ENCODE measurements at places on chromosomes 3 and 15.
A peak's percentile ranks its signal among the peaks of the same experiment; 100 is the strongest.

DNA sequence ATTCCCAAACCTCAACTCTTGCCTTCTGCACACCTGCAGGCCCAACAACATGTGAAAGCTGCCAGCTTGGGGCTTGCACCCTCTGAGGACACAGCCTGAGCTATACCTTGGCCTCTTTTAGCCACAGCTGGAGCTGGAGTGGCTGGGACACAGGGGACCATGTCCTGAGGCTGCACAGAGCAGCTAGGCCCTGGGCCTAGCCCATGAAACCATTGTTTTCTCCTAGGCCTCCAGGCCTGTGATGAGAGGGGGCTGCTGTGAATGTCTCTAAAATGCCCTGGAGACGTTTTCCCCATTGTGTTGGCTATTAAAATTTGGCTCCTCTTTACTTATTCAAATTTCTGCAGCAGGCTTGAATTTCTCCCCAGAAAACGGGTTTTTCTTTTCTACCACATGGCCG lies 7.2 kb downstream of the ZKSCAN7 start:
- H3K27me3 ChIP-seq = no peaks in the 10 kb centered on the region
- no peak overlapping the region for H3K27ac ChIP-seq
- H3K4me1 ChIP-seq = no peaks in the 10 kb centered on the region
- H3K36me3 ChIP-seq = peaks cover 16% of the 10 kb centered on the region
- no peak for DNase-seq

DNA sequence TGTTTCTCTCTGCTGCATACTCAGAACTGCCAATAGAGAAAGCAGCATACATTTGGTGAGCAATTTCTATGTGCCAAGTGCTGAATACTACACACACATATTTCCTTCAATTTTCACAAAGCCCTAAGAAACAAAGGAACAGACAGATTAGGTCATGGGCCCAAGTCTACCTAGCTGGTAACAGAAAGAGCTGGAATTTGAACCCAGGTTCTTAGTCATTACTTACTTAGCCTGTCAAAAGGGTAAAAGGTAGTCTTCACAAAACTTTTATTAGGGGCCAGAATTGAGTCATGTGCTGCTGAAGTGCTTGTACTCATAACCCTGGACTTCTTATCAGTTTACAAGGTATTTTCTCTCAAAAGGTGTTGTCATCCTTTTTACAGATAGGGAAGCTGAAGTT lies 10.4 kb upstream of the ABHD17C start:
- H3K4me3 ChIP-seq = no peak overlapping the region
- no peak for DNase-seq
- H3K27ac ChIP-seq = no peak overlapping the region
- H3K27me3 ChIP-seq = peaks cover 12% of the 10 kb centered on the region
- no peaks in the 10 kb centered on the region for H3K36me3 ChIP-seq

- peak within 1 kb of the TSS; percentile 12 for H3K27ac ChIP-seq
- H3K4me1 ChIP-seq = no peaks in the 10 kb centered on the region
- peak; percentile 85 for DNase-seq
- H3K4me3 ChIP-seq = peak within 1 kb of the TSS; percentile 86
- H3K36me3 ChIP-seq = no peaks in the 10 kb centered on the region
Observed at GRCh38 chr3:183252973-183253527, at the start of gene B3GNT5. Gene B3GNT5, plus strand, starts transcription at chr3:183253253. Its CDS starts 16,546 bp downstream, at chr3:183269799.

GRCh38 chr15:74264081-74264501 lies 28.0 kb downstream of the CCDC33 start:
- no peak overlapping the region for H3K4me3 ChIP-seq
- H3K27me3 ChIP-seq = peaks cover 37% of the 10 kb centered on the region
- no peaks in the 10 kb centered on the region for H3K36me3 ChIP-seq
- H3K4me1 ChIP-seq = no peaks in the 10 kb centered on the region

DNA sequence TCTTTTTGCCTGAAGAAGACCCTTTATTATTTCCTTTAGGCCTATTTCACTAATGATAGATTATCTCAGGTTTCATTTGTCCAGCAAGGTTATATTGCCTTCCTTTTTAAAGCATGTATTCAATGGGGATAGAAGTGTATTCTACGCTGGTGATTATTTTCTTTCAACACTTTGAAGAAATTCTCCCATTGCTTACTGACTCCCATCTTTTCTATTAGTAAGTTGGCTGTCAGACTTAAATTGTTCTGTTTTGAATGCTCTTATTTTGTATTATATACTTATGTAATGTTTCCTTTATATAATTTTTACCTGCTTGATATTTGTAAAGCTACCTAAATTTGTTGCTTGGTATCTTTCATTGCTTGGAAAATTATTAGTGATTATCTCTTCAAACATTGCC lies 445.1 kb upstream of the RASGRP1 start:
- H3K4me3 ChIP-seq = no peak overlapping the region
- no peaks in the 10 kb centered on the region for H3K4me1 ChIP-seq
- H3K27ac ChIP-seq = no peak overlapping the region
- H3K27me3 ChIP-seq = no peaks in the 10 kb centered on the region
- DNase-seq = no peak

- H3K36me3 ChIP-seq = no peaks in the 10 kb centered on the region
- peak overlapping the region; percentile 63 for H3K27ac ChIP-seq
- H3K4me1 ChIP-seq = peaks cover 17% of the 10 kb centered on the region
- DNase-seq = no peak
Observed at GRCh38 chr3:113286524-113286923, 75.2 kb downstream of the BOC start.

DNA sequence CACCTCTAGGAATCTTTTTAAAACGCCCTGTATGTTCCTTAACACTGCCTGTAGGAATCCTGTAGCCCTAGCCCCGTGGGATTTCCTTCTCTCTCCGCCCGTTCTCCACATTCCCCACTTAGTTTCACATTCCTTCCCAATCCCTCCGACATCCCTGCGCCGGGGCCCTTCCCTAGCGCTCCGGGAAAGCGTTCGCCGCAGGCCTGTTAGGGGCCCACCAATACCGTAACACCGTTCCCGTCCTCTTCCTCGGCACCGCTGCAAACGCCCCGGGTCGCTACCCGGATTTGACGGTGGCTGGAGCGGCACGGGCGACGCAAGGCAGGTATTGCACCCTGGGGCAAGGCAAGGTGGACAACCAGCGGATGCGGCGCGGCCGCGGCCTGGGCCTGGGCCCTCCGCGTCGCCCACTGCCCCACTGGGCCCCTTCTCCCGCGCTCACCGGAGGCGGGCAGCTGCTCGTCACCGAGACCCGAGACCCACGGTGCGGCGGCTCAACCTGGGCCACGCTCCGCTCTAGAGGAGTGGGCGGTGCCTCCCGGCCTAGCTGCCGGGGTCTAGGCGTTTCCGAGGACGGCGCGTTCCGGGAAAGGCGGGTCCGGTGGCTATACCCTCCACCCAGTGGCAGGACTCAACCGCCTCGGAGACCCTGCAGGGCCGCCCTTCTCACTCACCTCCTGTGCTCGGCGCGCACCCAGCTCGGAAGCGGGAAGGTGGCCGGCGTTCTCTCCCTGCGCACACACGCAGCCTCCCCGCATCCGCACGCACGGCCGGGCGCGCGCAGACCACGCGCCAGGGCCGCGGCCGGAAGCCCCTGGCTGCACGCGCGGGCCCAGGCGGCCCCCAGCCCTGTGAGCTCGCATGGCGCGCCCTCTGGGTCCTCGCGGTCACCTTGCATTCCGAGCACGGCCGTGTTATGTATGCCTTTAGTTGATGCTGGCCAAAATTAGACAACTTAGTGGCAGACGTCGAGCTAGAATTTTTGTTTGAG lies at the start of gene B3GALNT1:
Gene B3GALNT1, minus strand, starts transcription at position 789 of the 991 bp plus-strand sequence. CDS start 18,595 bp downstream, outside the sequence.
- peak within 1 kb of the TSS; percentile 61 for H3K27ac ChIP-seq
- peaks cover 13% of the 10 kb centered on the region for H3K36me3 ChIP-seq
- DNase-seq = peak; percentile 95
- no peaks in the 10 kb centered on the region for H3K27me3 ChIP-seq
- peaks cover 9% of the 10 kb centered on the region for H3K4me1 ChIP-seq
- H3K4me3 ChIP-seq = peak within 1 kb of the TSS; percentile 86

- DNase-seq = no peak
- no peaks in the 10 kb centered on the region for H3K36me3 ChIP-seq
- no peak overlapping the region for H3K4me3 ChIP-seq
- no peaks in the 10 kb centered on the region for H3K4me1 ChIP-seq
Observed at GRCh38 chr3:70539908-70540307, 227.5 kb upstream of the MDFIC2 start.
